ENCODE measurements at places on chromosomes 12 and 14.

DNA sequence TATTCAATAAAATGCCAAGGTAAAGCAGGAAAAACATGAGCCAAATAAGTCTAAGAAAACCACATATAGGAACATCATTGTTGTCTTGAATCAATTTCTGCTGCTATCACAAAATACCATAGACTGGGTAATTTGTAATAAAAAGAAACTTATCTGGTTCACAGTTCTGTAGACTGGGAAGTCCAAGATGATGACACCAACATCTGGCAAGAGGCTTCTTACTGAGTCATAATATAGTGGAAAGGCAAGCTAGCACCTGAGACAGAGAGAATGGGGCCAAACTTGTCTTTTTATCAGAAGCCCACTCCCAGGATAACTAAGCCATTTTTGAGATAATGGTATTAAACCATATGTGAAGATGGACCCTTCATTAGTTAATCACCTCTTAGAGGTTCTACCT is 975.9 kb downstream of the FLRT2 start:
- no peak for DNase-seq

GRCh38 chr12:107207931-107208525 is 114.7 kb upstream of the CRY1 start:
- peak; percentile 63 for DNase-seq

DNA sequence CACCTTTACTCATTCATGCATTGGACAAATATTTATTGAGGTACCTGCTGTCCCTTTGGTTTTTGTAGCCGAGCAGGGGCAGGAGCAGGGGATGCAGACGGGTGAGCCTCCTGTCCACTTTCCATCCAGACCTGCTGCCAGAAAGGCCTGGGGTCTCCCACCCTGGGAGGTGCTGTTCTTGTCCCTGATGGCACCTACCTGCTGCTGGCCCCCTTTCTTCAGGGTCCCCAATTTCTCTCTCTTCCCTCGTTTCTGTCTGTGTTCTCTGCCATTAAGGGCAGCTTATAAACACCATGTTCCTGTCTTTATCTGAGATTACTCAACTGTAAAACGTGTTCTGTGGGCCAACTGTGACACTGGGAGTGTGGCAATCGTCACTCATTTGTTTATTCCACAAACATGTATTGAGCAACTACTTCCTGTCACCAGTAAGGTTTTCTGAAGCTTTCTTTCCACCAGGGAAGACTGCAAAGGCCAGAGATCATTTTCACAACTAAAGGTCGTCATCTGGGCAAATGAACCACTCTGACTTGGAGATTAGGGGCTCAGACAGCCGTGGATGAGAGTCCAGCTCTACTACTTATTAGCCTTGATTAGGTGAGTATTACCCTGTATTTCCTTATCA is at the start of gene HAL:
Gene HAL (minus strand): TSS at position 311 of the 625 bp plus-strand sequence. CDS start 434 bp downstream, outside the sequence.
- peak; percentile 82 for DNase-seq

GRCh38 chr14:74491956-74492775 is 939 bp downstream of the NPC2 start:
- DNase-seq, result no peak

DNA sequence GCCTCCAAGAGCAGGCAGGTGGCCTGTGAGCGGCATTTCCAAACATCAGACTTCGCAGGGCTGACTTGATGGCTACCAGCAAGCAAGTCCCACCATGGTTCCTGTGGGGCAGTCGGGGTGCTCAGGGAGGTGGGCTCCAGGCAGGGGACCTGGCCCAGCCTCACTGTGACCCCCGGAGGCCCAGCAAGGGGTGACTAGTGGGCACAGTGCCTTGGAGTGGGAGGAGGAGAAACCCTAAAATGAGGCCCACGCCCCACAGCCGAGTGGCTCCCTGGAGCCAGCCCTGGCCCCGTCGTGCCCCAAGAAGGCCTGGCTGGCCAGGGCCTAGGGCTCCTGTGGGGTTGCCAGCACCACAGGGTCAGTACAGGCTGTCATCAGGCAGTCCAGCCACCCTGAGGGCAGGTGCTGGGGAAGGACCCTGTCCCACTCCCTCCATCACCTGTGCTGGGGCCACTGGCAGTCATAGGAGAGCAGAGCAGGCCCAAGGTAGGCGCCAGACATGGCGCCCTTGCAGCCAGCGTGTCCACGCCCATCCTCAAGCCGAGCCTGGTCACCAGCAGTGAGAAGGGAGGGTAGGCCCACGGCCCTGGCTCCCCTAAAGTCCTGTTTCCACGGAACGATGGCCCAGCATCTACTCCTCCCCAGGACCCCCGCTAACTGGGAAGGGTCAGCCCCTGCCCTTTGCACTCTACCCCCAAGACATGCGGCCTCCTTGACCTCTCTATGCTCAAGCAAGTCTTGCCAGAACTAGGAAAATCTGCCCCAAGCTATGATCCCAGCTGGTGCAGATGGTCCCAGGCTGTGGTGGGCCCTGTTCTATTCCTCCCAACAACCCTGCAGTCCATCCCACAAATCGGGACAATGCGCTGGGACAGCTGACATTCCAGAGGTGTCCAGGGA is 144.2 kb upstream of the C14orf180 start:
- DNase-seq, result no peak

GRCh38 chr12:47397664-47398281 is 308.1 kb downstream of the RPAP3 start:
- DNase-seq, result peak; percentile 30

DNA sequence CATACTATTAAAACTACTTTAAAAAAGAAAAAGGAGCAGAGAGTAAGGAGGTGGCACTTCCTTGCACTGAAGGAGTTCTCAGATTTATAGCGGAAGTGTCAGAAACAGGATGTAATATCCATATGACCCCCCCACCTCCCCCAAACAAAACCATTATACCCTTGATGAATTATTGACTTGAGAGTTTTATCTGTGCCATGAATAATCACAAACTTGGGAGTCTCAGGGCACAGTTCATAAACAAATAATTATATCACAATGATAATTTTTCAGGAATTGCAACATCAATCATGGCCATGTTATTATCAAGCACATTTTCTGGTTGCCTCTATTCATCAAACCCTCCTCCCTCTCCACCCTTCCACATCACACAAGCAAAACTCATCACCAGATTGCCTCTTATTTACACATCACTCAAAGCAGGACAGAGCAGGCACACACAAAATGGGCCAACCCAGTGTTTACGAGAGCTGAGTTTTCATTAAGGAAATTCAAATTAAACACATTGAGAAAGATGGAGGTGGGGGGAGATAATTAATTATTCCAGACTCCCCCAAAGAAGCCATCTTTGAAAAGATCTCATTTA is 141.4 kb downstream of the EGLN3 start:
- DNase-seq, result no peak

GRCh38 chr12:27732281-27732680 is 21.6 kb downstream of the MRPS35 start:
- DNase-seq, result no peak

GRCh38 chr14:85528080-85528896 is 1.7 kb upstream of the FLRT2 start:
- peak; percentile 82 for DNase-seq

- DNase-seq, result no peak
Measured at GRCh38 chr14:33634631-33635030, 316.2 kb downstream of the EGLN3 start.

- no peak for DNase-seq
Measured at GRCh38 chr14:77275601-77276017, 4.6 kb upstream of the NGB start.

- DNase-seq, result no peak
Measured at GRCh38 chr14:72599579-72600470, 294.1 kb downstream of the DPF3 start.

GRCh38 chr14:69298131-69299071 is 38.4 kb downstream of the GALNT16 start:
- no peak for DNase-seq

GRCh38 chr14:64266239-64266638 is 27.9 kb downstream of the ESR2 start:
- peak; percentile 3 for DNase-seq

DNA sequence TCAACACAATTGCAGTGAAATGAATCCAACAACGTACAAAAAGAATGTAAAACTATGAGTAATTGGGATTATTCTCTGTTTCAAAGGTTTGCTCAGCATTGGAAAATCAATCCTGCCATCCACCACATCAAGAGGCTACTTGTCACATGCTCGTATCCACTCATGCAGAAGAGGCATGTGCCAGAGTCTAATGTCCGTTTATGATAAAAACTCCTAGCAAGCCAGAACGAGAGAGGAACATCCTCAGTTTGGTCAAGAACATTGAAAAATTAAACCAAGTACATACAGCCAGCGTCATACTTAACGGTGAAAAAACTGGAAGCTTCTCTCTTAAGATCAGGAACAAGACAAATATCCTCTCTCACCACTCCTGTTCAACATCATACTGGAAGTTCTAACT is 563.9 kb upstream of the TMEM132C start:
- DNase-seq, result no peak

- DNase-seq, result no peak
Measured at GRCh38 chr12:124703856-124704255, 136.4 kb upstream of the NCOR2 start.

DNA sequence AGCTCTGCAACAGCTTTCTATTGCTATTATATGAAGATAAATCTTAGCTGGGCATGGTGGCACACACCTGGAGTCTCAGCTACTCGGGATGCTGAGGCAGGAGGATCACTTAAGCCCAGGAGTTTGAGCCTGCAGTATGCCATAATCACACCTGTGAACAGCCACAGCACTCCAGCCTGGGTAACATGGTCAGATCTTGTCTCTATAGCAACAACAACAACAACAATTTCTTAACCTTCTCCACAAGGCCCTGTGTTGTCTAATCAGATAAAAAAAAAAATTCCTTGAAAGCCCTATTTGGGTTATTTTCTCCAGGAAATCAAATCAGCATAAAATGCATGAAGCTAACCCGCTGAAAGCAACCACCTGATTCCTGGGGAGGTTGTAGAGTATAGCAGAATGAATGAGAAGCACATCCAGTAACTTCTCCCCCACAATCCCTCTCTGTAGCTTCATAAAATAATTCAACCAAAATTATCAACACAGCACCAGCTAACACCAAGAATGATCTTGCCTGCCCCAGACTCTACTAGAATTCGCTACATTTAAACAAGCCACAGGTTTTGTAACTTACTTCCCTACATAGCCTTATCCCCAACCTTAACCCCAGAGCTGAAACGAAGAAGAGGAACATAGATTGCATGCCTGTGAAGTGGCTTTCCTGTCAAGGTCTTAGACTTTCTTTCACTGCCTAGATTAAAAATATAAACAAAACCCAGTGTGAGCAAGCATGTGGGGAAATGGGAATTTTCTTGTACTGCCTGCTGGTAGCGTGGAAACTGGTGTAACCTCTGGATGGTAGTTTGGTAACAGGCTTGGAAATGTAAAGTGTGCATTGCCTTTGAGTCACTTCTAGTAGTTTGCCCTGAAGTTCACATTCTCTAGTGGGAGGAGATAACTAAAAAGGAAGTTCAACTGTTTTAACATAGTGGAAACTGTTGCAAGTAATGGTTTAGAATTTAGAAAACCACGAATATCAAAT is 6.0 kb upstream of the STK38L start:
- DNase-seq, result no peak

DNA sequence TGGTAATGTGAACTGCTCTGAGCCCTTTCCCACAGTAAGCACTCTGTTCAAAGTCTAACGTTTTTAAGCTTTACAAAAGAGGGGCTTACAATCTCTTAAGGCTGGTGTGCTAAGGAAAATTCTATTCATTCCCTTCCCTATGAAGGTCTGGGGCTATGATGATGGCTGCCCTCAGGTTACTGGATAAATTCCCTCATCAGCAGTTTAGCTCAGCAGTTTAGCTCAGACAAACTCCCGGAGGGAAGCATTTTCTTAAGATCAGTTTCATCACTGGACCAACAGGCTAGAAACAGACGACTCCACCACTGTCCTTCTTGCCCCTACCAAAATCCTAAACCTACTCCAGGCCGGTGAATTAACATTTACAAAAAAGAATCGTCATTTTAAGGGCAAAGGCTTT is 19.1 kb downstream of the ERP29 start:
- DNase-seq, result no peak

DNA sequence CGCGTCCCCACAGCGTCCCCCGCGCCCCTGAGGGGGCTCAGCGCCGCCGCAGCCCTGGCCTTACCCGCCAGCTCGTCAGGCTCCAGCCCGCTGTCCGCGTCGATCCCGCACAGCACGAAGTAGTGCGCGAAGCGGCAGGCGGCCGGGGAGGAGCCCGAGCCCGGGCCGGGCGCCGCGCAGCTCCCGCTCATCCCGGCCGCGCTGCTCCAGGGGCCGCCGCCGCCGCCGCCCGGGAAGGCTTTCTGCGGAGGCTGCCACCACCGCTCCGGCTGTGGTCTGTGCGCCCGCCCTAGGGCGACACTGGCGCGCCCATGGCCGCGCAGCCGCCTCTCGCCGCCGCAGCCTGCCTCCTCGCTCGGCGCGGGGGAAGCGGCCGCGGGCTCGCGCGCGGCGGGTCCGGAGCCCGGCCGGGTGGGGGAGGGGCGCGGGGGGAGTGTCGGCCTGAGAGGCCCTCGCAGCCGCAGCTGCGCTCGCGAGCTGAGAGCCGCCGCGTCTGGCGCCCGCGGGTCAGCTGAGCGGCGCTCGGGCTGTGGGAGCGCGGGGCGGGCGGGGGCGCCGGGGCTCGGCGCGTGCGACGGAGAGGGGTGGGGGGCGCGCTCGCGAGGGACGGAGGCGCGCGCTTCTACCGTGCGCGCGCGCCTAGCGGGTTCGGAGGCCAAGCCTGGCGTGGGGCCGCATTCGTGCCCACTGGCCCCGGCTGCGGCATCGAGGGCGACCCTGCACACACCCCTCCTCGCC is at the start of gene DENND5B:
Gene DENND5B (minus strand): TSS at position 495 of the 738 bp plus-strand sequence. CDS start 304 bp downstream, at position 191.
- peak; percentile 60 for DNase-seq

DNA sequence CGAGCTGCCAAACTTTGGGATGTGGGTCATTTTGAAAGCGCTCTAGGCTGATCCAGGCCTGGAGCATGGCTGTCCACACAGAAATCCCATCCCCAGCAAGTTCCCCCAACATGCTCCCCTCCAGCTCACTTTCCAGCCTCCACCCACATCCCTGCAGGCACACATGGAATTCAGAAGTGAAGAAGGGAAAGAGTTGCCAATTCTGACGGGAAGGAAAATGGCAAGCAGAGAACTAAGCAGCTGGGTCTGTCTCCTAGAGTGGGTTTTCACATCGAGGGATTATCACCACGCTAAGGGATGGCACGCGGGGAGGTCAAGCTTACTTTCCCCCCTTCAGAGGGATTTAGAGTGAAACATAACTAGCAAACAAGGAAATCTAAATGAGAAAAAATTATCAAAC is 142.3 kb downstream of the RIMBP2 start:
- DNase-seq, result no peak

DNA sequence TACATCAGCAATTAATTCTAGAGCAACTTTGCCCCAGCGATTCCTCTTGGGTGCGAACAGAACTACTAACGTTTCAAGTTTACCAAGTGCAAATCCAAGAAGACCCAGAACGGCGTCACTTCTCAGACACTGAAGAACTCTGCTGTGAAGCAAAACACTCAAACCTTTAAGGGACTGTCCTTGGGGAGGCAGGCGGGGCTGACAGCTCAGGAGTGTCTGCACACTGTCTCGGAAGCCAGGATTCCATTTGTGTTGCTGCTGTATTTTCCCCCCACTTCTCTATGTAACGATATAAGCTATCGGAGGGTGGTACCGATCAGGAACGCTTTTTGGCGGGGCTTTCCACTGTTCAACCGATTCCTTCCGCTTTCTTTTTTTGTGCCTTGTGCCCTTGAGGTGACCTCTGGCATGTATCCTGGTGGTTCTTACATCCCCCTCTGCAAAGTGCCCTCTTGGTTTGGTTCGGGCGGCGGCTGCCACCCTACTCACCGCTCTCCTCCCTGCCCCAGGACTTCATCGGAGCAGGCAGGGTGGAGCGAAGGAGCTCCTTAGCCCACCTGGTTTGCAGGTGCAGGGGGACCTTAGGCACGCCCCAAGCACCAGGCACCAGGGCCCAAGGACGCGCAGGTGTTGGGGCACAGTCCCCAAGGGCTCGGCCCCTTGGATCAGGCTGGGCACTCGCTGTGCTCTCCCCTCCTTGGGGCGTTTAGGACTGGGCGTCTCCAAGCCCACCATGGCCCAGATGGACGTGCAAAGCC is 19.2 kb upstream of the MLXIP start:
- DNase-seq, result no peak

Measured in SJSA1 (cell line).